ENCODE measurements at places on chromosomes 6 and 20. TPM values are rescaled to one million over a fixed set of nuclear protein-coding genes. Genes with fewer than 3 reads are reported as not detected.

The EPHA7 gene
- total RNA-seq, result 1.4 TPM

The NRN1 gene
- total RNA-seq, result 0.13 TPM

The ANKRD66 gene
- total RNA-seq, result not detected

The MYB gene
- total RNA-seq, result 2.5 TPM

The INSM1 gene
- total RNA-seq, result not detected

The CUTA gene
- 205 TPM for total RNA-seq

The DSP gene
- 2.2 TPM for total RNA-seq

The FLRT3 gene
- 4.8 TPM for total RNA-seq

The UCKL1 gene
- 18.7 TPM for total RNA-seq

The PET117 gene
- 10.8 TPM for total RNA-seq
